Activated CD8-positive, alpha-beta memory T cell treated with anti-CD3 and anti-CD28 coated beads for 36 hours (primary cell): ENCODE measurements at places on chromosomes 3 and 15. TPM values are rescaled to one million over a fixed set of nuclear protein-coding genes. Genes with fewer than 3 reads are reported as not detected.

The RBM6 gene
- total RNA-seq: 68.4 TPM

The IL17RD gene
- total RNA-seq: 0.02 TPM

The C3orf22 gene
- total RNA-seq: not detected

The FOXB1 gene
- total RNA-seq: 0.44 TPM

The GPR149 gene
- not detected for total RNA-seq

The P2RY13 gene
- not detected for total RNA-seq

The CCR9 gene
- 1.8 TPM for total RNA-seq

The RLBP1 gene
- not detected for total RNA-seq
